ENCODE measurements at places on chromosomes 7 and 10.

GRCh38 chr7:130390486-130390885 lies 10.2 kb downstream of the CPA1 start:
- DNase-seq, result no peak

- DNase-seq, result no peak
These were observed 84.6 kb upstream of the ZNF438 start for GRCh38 chr10:31116226-31116625.

- DNase-seq, result no peak
These were observed 21.2 kb downstream of the MAT1A start for GRCh38 chr10:80268266-80268665.

- DNase-seq, result no peak
These were observed 55.7 kb upstream of the ANTXRL start for GRCh38 chr10:46231087-46231486.

DNA sequence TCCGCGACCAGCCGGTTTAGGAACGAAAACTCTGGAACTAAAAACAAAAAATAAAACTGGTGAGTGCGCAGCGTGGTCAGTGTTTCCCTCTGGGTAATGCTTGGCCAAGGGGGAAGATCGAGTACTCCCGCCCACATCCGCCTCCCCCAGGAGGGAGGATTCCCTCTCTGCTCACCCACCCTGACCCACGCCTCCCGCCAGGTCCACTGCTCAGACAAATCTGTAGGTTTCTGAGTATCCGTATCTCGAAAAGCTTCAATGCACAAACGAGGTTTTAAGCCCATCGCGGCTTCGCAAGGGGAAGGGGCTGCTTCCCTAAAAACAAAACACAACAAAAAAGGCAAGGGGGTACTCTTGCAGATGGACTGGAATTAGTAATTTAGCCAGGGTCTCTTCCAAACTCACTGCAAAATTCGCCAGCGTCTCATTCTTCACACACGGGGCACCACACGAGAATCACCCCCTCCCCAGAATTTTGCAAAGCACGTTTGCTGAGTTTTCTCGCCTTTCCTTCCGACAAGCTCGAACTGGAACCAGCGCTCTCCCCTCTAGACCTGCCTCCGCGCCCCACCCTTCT lies 75.2 kb downstream of the INSIG1 start:
- DNase-seq, result no peak

GRCh38 chr10:64109926-64110495 lies 588.8 kb downstream of the REEP3 start:
- no peak for DNase-seq

- no peak for DNase-seq
These were observed 12.2 kb downstream of the ADAM12 start for GRCh38 chr10:126375926-126376554.

GRCh38 chr10:51214207-51215196 lies 140.2 kb downstream of the PRKG1 start:
- peak; percentile 6 for DNase-seq

GRCh38 chr10:73937333-73938043 lies 26.6 kb downstream of the PLAU start:
- DNase-seq, result no peak

GRCh38 chr7:10104292-10104691 lies 869.4 kb upstream of the PHF14 start:
- no peak for DNase-seq

GRCh38 chr10:127534496-127534895 lies 14.6 kb upstream of the NPS start:
- DNase-seq, result no peak

GRCh38 chr7:29335188-29336083 lies 140.9 kb downstream of the CHN2 start:
- no peak for DNase-seq

DNA sequence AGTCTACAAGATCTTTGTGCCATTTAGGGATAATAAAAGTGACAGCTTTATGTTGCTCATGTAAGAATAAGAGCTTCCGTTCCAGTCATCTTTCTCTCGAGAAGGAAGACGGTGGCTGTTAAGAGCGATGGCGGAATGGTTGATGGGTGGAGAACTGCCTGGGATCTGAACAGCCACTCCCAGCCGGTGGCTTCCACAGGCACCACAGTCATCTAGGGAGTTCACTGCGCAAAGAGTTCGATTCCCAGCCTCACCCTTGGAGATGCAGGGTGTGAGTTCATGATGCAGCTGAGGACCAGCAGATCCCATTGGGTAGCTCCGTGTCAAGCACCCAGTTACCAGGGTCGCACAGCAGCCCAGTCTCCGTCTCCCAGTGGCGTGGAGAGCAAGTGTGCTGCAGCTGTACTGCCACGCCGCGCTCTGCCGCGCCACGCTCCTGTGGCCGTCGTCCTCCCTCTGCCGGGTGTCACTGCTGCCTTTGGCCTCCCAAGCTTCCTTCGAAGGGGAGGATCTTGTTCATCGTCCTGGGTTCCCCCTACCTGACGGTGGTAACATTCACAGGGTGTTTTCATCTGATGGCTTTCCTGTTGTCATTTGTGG lies 7.8 kb downstream of the SUN1 start:
- DNase-seq, result no peak

GRCh38 chr7:50317697-50318669 lies 13.5 kb downstream of the IKZF1 start:
- peak; percentile 56 for DNase-seq

DNA sequence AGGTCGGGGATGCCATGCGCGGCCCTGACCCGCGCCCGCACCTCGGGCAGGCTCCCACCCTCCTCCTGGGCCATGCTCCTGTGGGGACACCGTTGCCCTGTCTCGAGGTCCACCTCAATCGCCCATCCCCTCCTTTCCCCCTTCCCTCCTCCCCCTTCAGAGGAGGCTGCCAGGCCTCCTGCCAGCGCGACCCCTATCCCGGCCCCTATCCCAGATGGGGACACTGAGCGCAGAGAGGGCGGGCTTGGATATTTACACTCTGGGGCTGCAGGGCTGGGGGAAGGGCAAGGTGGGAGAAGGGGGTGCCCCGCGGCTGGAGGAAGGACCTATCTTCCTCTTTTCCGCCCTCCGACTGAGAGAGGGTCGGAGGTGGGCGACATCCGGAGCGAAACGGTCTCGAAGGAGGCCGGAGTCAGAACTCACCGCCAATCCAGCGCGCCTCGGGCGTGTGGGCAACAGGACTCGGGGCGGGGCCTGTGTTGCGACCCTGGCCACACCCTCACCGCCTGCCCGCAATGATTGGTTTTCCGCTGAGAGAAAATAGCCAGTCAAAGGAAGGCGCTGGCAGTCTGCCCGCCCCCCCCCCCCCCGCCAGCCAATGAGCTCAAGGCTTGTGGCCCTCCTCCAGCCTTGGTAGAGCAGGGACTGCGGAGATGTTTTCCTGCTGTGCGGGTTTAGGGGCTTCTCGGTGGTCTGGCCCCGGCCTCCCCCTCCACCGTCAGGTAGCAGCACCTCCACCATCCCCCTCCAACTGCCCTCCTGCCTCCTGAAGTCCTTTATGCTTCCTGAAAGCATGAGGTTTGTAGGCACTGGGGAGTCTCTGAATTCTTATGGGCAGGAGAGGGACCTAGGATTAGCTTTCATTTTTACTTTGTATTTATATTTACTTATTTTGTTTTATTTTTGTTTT lies at the start of gene METTL27:
Gene METTL27, minus strand, starts transcription at position 450 of the 910 bp plus-strand sequence. Its CDS starts 376 bp downstream, at position 74.
- peak; percentile 78 for DNase-seq

DNA sequence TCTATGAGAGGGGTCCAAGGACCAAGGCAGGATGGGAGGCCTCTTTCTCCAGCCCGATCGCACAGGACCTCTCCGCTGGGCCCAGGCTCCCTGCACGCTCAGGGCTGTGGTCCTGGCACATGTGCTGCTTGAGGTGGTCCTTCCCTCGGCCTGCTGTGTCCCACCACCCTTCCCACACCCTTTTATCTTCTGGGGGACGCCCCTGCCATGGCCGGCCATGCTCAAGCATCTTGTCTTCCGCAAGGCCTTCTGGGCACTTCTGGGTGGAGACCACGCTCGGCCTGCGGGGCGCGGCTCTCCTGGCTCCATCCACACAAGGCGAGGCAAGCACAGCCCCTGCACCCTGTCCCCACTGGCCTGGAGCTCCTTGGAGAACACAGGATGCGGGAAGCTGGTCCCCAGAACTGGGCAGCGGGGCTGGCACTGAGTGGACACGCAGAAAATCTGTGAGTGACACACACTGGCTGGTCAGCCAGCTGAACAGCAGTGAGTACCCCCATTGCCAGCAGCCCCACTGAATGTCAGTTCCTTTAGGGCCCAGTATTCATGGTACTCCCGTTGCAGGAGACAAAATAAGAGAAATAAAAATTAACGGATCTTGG lies 115.9 kb downstream of the TCERG1L start:
- no peak for DNase-seq

- DNase-seq, result no peak
These were observed 597.9 kb upstream of the DPP6 start for GRCh38 chr7:153454306-153454705.

DNA sequence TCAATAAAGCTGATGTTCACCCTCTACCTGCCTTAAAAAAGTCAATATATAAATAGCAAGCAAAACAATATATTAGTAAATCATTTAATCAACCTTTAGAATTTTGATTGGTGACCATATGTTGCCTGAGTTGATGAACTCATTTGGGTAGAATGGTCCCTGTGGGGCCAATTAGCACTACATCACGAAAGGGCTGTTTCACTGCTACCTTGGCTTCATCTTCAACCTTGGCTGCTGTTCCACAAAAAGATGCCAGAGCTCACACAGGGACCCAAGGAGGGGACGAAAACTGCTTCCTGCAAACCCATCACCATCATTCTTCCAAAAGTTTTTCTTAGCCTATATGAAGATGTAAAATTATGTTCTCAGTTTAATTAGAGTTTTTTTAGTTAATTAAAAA lies 35.4 kb upstream of the HBP1 start:
- DNase-seq, result no peak

DNA sequence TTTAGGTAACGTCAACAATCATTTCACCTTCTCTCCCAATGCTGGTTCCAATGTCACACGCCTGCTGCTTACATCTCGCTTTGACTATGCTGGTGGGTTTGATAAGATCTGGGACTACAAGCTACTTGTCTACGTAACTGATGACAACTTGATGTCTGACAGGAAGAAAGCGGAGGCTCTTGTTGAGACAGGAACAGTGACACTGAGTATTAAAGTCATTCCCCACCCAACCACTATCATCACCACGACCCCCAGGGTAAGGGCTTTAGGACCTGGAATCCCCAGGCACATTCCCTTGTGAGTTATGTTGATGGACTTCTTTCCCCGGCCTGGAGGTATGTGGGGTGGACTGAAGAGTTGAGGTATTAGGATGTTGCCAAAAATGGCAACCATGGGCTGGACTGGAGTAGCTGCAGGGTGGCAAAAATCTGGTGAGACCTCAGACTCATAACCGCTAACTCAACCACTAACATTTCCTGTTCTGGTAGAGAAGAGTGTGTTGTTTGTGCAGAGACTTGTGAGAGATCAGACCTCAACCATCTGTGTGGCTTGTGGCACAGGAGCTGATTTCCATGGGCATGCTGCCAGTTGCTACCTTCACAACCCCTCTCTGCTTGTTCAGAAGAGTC lies 59.2 kb downstream of the CDHR3 start:
- DNase-seq, result no peak

DNA sequence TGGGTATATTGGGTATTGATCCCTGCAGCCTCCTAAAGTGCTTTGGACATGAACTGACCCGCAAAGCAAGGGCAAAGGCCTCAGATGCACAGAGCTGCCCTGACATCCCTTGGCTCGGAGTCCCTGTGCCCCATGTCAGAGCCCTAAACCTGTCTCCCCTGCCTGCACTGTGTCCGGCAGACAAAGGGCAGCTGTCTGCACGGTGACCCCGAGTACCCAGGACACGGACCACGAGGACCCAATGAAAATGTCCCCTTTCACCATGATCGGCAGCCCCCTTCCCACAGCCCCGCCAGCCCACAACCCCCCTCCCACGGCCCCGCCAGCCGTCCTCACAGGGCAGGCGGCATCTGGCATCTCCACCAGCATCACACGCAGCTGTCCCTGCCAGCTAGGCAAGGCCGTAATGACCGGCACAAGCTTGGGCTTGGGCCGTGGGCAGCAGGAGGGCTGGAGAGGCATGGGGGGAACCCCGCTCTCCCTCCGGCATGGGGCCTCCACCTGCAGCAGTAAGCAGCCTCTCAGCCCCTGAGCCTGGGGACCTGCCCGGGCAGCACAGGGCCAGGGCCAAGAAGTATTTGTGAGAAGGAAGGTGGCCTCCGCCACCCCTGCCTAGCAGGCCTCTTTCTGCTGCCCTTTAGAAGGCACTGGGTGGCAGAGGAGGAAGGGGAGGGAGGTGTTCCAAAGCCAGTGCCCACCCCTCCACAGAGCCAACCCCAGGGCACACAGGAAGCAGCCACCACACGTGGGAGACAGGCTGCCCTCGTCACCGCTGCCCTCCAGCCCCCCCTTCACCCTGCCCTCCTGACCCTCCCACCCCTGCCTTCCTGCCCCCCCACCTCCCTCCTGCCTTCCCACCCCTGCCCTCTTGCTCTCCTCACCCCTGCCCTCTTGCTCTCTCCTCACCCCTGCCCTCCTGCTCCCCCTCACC lies 10.1 kb downstream of the NUDT1 start:
- DNase-seq, result no peak

DNA sequence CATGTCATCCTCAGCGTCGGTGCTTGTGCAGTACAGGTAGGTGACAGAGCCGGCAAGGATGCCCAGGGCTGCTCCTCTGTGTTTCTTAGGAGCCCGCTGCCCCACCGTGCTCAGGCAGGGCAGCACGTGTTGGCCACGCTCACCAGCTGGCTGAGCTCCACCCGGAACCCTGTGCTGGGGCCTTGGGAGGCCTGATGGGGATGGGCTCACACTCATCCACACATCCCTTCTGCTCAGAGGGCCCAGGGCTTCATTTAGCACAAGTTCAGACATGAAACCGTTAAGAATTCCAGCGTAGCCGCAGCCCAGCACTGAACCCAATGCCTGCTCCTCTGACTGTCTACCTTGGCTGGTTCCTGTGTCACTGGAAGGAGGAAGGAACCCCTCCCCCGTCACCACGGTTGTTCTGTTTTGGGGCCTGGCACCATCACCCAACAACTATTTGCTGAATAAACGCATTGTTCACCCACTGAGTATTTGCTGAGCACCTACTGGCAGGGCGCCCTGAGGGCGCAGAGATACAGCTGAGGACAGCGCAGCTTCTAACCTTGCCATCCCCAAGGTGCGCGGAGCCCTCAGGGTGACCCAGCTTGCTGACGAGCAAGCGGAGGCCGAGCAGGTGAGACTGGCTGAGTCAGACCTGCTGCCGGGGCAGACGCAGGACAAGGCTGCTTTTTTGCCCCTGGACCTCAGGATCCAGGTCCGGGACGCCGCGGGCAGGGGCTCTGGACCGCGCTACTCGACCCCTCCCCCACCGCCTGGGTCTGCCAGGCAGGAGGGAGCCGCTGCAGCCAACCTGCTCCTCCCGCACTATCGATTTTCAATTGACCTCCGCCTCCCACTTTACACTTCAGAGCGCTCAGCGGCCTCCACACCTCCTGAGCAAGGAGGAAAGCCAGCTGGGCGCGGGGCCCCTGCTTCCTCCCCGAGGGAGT lies 50.6 kb upstream of the RET start:
- DNase-seq, result no peak

- no peak for DNase-seq
These were observed 143.3 kb upstream of the PLPP4 start for GRCh38 chr10:120313715-120314114.

GRCh38 chr7:104772405-104773345 lies 241.3 kb upstream of the KMT2E start:
- DNase-seq, result no peak

- DNase-seq, result no peak
These were observed 145.4 kb downstream of the KIF20B start for GRCh38 chr10:89846786-89847185.

- DNase-seq, result peak; percentile 7
These were observed 498.3 kb downstream of the CCSER2 start for GRCh38 chr10:84826704-84827103.

- no peak for DNase-seq
These were observed 30.4 kb upstream of the RSU1 start for GRCh38 chr10:16847644-16848043.

GRCh38 chr7:88337572-88337971 lies 30.9 kb upstream of the STEAP4 start:
- no peak for DNase-seq

Measured in NCI-H524 (cell line).